Stimulated activated CD8-positive, alpha-beta memory T cell treated with anti-CD3 and anti-CD28 coated beads, Interleukin-4, amount 100 ng/mL, for 48 hours (primary cell): ENCODE measurements at places on chromosomes 1 and 21.

DNA sequence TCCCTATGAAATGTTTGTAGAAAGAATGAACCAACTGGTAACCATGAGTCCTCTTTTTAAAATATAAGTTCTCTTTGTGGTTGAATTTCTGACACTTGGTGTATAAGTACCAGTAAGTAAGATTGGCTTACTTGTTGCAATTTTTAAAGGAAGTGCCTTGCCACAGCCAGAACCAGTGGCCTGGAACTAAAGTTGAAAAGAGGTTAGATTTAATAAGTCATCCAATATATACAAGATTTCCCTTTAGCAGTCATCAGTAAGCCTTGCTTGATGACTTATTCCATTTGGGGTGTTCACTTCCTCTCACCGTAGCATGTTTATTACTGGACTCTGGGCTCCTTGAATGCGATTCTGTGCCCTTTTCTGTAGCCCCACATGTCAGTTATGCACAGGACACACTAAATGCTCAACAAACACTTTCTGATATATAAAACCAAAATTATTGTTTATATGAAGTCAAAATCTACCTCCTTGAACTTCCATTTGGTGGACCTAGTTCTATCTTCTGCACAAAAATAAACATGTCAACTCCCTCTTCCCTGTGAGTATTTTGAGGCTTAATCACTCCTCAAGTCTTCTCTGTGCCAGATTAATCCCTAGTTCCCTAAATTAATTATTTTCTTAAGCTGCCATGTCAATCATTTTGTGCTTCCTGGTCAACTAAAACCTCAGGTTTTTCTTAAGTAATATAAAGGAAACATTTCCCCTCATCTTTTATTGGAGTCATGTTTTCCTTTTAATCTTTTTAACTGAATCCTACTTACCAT is 218.1 kb downstream of the ST6GALNAC3 start:
- DNase-seq, result no peak

- no peak for DNase-seq
Observed at GRCh38 chr1:211013346-211014240, 120.4 kb downstream of the KCNH1 start.

DNA sequence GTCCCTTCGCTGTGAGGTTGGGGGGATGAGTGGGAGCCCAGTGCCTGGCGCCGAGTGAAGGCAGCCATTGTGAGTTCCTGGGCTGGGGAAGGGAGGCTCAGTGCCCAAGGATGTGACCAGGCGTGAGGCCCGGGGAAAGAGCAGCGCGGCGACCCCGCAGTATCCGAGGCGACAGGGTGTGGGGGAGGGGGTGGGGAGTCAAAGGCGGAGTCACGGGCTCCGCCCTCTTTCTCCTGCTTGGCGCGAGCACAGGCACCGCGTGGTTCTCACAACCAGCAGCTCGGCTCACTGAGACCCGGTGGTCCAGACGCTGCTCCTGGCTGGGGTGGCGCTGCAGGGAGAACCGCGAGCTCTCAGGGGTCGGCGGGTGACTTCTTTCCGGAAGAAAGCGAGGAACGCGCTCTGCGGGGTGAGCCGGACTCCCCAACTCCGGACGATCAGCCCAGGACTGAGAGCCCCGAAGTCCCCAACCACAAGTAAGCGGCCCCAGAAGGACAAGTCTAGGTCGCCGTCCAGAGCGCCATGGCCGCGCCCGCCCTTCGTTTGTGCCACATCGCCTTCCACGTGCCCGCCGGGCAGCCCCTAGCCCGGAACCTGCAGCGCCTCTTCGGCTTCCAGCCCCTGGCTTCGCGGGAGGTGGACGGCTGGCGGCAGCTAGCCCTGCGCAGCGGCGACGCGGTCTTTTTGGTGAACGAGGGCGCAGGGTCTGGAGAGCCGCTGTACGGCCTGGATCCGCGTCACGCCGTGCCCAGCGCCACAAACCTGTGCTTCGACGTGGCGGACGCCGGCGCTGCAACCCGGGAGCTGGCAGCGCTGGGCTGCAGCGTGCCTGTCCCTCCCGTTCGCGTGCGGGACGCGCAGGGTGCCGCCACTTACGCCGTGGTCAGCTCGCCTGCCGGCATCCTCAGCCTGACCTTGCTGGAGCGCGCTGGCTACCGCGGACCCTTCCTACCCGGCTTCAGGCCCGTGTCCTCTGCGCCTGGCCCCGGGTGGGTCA is at the start of gene HPDL:
Gene HPDL, plus strand, starts transcription at position 269 of the 997 bp plus-strand sequence. Its CDS starts 254 bp downstream, at position 523.
- peak; percentile 86 for DNase-seq

- DNase-seq, result no peak
Observed at GRCh38 chr1:76125473-76126219, 51.1 kb downstream of the ST6GALNAC3 start.

DNA sequence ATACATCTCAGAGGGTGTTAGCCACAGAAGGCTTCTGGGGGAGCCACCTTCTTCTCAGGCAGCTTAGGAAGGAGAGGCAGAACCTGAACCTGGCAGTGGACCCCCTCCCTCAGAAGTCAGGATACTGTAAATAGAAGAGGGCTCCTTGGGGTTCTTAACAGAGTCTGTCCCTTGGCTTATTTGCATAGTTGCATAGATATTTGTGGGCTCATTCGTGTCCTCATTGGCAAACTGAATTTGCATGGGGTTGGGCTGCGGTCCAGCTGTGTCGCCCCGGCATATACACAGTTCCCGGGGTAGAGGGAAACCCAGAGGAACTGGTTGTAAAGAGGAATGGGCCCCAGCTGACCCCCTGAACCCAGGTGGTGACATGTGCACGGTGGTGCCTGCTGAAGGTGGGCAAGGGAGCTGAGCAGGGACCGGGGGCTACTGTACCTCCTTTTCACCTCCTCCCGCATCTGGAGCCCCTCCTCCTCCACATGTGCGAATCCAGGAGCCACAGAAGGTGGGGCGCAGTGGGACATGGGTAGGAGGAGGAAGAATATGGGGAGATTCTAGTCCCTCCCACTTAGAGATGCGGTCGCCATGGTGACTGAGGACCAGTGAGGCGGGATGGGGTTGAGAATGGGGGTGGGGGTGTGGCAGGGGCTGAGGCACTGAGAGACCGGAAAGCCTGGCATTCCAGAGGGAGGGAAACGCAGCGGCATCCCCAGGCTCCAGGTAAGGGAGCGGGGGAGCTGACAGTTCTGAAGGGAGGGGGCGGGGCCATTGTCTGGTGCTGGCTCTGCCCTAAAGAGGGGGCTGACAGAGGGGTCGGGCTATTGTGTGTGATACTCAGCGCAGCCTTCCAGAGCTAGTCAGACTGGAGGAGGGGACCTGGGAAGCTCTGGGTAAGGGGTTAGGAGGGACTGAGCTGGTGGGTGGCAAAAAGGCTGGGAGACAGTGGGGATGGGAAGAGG is 3.7 kb upstream of the SEMA4A start:
- DNase-seq, result no peak

DNA sequence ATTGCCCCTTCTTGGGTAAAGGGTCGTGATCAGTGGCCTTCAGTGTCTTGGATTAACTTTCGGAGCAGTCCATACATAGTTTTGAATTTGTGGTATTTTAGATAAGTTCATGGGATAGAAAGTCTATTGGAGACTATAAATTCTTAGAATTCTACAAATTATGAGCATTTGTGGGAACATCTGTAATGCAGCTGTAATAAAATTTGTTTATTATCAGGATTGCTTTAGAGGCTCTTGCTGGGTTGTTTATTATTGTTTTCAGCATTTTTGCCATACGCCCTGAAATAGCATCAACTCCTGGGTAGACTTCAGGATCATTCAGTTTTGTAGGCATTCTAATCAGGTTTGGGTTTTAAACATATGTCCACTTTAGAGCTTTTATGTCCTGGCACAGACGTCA is 16.1 kb downstream of the LAMC1 start:
- no peak for DNase-seq

DNA sequence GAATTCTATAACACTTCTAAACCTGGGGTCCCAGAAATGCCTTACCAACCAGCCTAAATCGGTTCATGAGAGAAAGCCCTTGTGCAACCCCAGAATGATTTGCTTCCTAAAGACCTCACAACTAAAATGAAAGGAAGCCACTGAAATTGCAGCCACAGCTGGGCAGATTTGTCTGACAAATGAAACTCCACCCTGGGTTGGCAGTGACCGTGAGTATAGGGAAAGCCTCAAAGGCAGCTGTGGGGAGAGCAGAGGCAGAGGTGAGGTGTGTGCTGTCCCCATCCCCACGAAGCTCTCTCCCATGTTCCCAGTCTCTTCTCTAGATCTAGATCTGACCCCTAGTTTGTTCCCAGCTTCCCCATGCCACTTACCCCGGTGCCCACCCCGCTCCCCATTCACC is 23.1 kb downstream of the RHBDL2 start:
- DNase-seq, result no peak

- DNase-seq, result no peak
Observed at GRCh38 chr1:88001460-88001859, 672.8 kb downstream of the LMO4 start.

DNA sequence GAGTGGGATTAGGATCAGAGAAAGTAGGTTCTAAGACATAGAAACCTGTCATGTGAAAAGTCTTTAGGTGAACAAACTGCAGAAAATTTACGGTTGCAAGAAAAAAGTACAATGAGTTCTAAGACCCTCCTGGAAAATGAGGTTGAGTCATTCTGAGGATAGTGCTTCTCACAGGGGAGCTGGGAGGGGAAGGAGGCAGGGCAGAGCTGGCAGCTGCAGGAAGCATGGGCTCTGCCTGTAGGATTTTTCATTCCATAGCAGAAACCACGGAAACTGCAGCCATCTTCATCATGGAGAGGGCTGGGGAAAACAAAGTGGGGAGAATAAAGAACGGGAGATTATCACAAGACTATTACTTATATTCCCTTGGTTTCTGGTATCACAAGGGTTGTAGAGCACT is 25.8 kb upstream of the THEM4 start:
- no peak for DNase-seq

DNA sequence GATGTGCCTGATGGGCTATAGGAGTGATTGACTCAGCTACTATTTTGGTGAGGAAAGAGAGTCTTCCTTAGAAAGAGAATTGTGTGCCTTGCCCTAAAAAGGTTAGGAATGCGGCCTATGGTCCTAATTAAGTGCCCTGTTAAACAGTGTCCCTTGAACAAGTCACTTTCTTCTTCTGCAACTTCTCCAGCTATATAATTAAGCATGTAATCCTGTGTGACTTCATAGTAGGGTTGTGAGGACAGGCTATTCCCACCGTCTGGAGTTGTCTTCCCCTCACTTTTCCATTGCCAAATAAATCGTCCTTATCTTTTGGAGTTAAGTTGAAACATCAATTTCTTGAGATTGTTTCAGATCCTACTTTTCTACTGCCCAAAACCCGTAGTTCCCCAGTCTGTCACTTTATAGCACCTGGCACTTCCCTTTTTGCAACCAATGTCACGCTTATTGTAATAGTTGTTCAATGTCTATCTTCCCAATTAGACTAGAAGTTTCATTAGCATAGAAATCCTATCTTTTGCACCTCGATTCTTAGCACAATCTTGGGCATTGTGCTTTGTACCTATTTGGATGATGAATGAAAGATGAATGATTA is 27.6 kb upstream of the SLC16A1 start:
- DNase-seq, result no peak

- DNase-seq, result no peak
Observed at GRCh38 chr1:57091642-57092041, 125.8 kb upstream of the C8B start.

- DNase-seq, result peak; percentile 69
Observed at GRCh38 chr1:226444901-226445300, 37.0 kb upstream of the PARP1 start.

DNA sequence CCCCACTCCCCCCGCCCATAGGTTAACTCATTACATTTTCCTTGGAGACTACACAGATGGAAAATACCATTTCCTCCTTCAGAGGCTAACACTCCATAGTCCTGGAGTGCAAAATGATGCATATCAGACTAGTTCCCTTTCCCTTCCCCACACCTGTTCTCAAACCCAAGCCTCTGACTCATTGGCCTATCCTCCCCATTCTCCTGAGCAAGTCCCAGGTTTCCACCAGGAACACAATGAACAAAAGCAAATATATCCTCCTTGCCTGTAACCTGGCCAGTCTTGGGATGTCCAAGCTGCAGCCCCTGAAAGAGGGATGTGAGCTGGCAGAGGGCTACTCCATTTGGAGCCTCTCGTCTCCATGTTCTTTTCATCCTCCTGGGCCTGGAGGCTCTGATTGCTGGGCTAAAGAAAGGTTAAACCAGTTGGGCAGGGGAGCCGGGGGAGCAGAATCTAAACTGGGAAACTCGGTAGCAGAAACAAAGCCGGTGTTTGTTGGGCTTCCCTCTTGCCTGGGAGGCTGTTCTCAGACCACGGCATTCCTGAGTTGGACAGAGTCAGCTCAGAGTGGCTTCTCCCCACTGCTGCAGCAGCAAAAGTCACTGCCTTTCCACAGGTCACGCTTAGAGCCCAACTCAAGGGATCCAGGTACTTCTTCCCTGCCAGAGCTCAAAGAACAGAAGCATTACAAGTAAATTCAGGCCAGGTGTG is 13.9 kb downstream of the SSR2 start:
- DNase-seq, result no peak

GRCh38 chr1:8704866-8705506 is 112.5 kb downstream of the RERE start:
- DNase-seq, result no peak
